Dermis blood vessel endothelial cell (primary cell): ENCODE measurements at places on chromosomes 1 and 21. TPM values are rescaled to one million over a fixed set of nuclear protein-coding genes. Genes with fewer than 3 reads are reported as not detected.

CFAP126 gene
- total RNA-seq = not detected in 2 replicates

GRCh38 chr1:240539769-240540414 is 72.1 kb downstream of the GREM2 start:
- no peak for DNase-seq

PIGR gene
- total RNA-seq = under 0.01 TPM in 2 replicates

HAO2 gene
- not detected in 2 replicates for total RNA-seq

TAF1A gene
- 5.3 and 6.5 TPM in 2 replicates for total RNA-seq

DNA sequence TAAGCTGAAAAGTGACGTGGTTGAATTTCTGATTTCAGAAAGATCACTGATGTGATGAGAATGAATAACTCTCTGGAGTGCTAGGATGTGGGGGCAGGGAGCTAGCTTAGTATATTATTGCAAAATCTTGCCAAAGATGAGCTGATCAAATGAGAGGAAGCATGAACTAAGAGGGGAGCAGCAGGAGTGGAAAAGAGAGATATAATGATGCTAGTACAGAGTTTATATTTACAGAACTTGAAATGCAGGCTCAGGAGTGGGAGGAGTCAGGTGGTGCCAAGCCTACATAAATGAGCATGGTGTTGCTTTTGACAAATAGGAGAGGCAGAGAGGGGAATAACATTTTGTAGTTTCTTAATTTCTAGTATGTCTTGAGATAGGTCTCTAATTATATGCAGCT is 38.1 kb upstream of the NBL1 start:
- DNase-seq = no peak

DNA sequence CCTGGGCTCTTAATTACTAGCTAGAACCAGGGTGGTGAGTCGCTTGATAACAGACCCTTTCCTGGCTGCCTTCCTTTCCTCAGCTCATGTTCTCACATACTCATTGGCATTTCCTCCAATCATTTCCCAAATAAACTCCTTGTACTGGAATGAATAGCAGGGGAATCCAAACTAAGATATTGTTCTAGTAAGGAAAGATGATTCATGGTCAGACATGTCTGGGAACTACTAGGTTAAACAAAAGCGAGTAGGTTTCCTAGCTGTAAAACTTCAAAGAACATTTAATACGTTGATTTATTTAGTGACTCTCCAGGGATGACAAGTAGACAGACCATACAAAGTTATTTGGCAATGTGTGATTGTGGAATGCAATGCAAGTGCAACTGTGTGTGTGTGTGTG is 121.2 kb upstream of the KCNJ6 start:
- peak; percentile 74 for DNase-seq

S100A1 gene
- total RNA-seq = not detected in 2 replicates

CELA2B gene
- total RNA-seq = not detected in 2 replicates

KCNE2 gene
- total RNA-seq = not detected in 2 replicates

TMEM240 gene
- total RNA-seq = 1.7 and 2.6 TPM in 2 replicates

B4GALT2 gene
- total RNA-seq = 50.2 and 64.4 TPM in 2 replicates

DNA sequence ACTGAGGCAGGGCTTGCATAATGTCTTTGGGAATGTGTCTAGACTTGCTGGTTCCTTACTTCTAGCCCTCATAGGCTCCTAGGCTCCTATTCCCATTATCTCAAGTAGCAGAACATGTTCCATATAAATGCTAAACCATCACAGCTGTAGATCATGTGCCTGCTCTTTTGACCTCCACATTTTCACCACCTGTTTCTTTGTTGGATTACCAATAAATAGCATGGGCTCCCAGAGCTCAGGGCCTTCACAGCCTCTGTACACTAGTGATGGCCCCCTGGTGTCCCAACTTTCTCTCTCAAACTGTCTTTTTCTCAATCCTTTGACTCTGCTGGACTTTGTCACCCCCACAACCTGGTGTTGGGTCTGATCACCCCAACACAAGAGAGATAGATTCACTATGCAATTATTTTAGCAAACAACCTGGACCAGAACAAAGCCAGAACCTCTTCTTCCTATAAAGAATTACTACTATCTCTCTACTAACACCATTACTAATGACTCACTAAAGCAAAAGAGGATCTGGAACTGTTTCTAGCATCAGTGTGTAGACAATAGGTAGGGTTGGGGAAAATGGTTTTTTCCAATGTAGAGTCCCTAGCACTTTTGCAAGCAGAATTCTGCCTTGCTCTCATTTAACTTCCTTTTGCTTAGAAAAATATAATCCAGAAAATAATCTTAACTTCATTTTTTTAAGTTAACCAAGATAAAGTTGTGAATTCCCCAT is 51.7 kb downstream of the WLS start:
- DNase-seq = no peak

ATP6V1G3 gene
- total RNA-seq = 0.47 and 1.2 TPM in 2 replicates

- DNase-seq = no peak
These were observed 1.1 kb downstream of the CALML6 start for GRCh38 chr1:1915911-1916840.
